ENCODE measurements at places on chromosomes 16 and 17. TPM values are rescaled to one million over a fixed set of nuclear protein-coding genes. Genes with fewer than 3 reads are reported as not detected.

Gene PSMC3IP
- 35.9 TPM for total RNA-seq

Gene STH
- not detected for total RNA-seq

Gene SYNGR2
- total RNA-seq, result 186 TPM

- H3K36me3 ChIP-seq, result peaks cover 27% of the 10 kb centered on the region
- H3K27ac ChIP-seq, result peak within 1 kb of the TSS; percentile 83
- H3K4me3 ChIP-seq, result peak within 1 kb of the TSS; percentile 67
- H3K27me3 ChIP-seq, result no peaks in the 10 kb centered on the region
Measured at GRCh38 chr16:30075503-30076275, at the start of gene PPP4C. Gene PPP4C (plus strand): TSS chr16:30075994. CDS start chr16:30076378, 384 bp downstream.

DNA sequence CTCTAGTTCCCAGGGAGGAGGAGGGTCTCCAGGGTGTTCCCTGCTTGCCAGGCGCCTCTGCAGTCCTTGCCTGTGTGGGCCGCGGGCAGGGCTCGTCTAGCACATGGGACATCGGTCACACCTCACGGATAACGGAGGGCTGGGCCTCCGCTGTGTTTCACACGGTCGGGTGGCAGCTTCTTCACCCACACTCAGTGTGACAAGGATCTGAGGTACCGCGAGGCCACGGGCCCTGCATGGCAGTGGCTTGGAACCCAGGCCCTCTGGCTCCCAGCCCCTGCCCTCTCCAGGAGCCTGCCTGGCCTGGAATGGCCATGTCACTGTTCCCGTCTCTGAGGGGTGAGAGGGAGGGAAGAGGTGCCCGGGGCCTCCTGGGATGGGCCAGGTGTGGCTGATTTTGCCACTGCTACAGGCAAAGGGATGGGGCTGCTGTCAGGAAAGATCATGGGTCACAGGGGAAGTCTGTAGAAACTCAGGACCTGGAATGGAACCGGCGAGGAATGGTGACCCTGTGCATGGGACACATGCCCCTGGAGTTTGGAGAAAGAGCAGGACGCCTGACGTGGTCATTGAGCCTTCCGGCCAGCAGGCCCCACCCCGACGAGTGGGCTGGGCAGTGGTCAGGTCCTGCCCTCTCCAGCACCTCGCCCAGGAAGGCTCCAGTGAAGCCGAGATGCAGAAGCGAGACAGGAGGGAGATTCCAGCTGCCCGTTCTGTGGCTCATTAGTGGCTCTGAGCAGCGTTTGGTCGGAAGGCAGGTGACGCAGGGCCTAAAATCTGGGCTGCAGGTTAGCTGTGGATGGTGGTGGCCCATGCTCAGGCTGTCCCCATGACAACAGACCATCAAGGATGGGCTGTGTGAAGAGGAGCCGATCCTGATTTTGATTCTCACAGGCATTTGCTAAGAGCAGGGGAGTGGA is 76.5 kb upstream of the GSE1 start:
- H3K4me1 ChIP-seq, result no peaks in the 10 kb centered on the region
- H3K36me3 ChIP-seq, result no peaks in the 10 kb centered on the region
- H3K27me3 ChIP-seq, result no peaks in the 10 kb centered on the region
